ENCODE measurements at places on chromosomes 4 and X. TPM values are rescaled to one million over a fixed set of nuclear protein-coding genes. Genes with fewer than 3 reads are reported as not detected.

Gene ARHGAP6
- 0.36 TPM for total RNA-seq

Gene ZXDB
- 3.1 TPM for total RNA-seq

Gene HSFX2
- not detected for total RNA-seq

Gene FGFBP2
- not detected for total RNA-seq

Gene HHIP
- 7.6 TPM for total RNA-seq

Gene UGT2A3
- not detected for total RNA-seq

Gene SH3RF1
- total RNA-seq: 4.9 TPM

Gene GLRA2
- not detected for total RNA-seq

Gene FGF5
- total RNA-seq: 0.23 TPM

Gene NHSL2
- 2.3 TPM for total RNA-seq

Gene AVPR2
- total RNA-seq: not detected

Gene CAMK2D
- total RNA-seq: 7.9 TPM

Gene CDS1
- 1.6 TPM for total RNA-seq

Gene CTAG2
- 3.8 TPM for total RNA-seq

Gene FGA
- not detected for total RNA-seq

Gene SLC25A14
- total RNA-seq: 24.4 TPM

Gene ZMAT1
- 0.36 TPM for total RNA-seq

- no peak for DNase-seq
Measured at GRCh38 chr4:147965056-147965455, 233.2 kb downstream of the ARHGAP10 start.

DNA sequence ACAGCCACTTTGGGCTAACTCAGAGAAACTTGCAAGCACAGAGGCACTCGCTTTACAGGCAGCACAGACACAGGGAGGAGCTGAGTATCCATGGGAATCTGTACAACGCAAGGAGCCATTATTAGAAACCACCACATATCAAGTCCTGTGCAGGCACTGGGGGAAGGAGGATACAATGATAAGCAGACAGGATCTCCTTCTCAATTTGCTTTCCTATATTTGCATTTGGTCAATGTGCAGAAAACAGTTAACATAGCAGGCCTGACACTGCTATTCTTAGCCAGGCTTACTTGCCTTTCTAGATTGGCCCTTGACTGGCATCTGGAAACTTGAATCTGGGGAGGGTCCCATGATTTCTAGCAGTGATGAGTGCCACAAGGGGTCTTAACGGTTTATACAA is 65.8 kb downstream of the TEC start:
- no peak for DNase-seq

GRCh38 chr4:154722262-154722661 is 21.5 kb upstream of the LRAT start:
- DNase-seq: no peak

DNA sequence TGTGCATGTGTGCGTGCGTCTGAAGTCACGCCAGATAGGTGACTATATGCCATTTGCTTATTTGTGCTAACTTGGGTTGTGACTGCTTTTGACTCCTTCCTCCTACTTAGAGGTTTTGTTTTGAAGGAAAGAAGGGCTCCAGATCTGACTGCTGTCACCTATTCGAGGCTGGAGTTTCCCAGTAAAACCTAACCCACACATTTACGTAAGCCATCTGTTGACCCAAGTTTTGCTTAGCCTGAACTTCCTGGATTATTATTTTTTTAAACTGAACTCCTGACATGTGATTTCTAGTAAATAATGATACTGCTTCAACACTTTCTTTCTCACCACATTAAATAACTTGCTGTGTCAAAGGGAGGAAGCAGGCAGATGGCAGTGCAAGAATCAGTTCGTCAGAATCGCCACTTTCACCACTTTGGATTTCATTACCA is 41.5 kb downstream of the DTHD1 start:
- no peak for DNase-seq

DNA sequence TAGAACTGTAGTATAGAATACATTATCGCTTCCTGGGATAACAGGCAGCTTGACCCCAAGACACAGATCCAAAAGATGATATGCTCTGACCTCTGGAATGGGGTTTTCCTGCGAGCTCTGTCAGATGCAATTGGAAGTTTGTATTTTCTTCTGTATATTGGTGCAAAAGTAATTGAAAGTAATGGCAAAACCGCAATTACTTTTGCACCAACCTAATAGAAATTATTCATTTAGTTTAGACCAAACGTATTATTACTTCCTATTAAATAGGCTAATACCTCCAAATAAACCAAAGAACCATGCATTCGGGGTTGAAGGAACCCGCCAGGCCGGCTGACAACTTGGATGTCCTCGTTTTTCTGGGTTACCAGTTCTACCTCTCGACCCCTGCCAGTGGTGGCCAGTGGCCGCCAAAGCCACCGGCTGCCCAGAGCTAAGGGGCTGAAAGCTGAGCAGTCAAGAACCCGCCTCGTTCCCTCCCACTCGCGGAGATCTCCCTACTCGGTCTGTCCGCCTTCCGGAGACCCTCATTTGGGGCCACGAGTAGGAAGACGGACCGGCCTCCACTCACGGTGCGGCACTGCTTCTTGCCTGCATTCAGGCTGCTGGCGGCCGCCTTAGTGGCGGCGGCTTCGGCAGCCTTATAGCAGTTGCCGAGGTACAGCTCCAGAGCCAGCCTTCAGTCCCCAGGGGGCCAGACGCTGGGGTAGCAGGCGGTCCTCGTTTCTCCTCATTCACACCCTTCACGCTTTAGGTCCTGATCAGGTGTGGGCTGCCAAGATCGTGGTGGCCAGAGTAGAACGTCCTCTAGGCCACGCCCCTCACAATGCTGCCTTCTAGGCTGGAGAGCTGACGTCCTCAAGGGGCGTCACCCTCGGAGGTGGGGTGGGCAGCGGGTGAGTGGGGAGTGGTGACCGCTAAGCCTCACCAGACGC is 121.9 kb downstream of the RBMX2 start:
- peak; percentile 42 for DNase-seq

GRCh38 chr4:92305148-92305877 is 1.5 kb downstream of the GRID2 start:
- peak; percentile 64 for DNase-seq

DNA sequence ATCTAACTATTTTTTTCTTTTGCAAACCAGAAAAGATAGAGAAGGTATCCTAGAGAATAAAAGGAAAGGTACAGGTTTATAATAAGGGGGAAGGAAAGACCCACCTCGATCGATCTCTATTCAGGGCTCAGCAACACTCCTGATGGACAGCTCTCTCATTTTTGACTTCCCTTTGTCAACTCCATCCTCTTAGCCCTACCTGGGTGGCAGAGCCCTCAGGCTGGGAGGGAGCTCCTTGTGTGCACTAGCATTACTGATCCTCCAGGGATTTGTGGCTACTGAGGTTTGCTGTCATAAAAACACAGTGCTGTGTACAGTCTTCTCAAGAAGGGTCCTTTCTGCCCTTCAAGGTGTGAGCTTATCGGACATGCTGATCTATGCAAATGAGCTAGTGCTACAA is 111.0 kb downstream of the MID1 start:
- DNase-seq: no peak

- DNase-seq: no peak
Measured at GRCh38 chrX:10098270-10098713, 58.5 kb upstream of the CLCN4 start.

DNA sequence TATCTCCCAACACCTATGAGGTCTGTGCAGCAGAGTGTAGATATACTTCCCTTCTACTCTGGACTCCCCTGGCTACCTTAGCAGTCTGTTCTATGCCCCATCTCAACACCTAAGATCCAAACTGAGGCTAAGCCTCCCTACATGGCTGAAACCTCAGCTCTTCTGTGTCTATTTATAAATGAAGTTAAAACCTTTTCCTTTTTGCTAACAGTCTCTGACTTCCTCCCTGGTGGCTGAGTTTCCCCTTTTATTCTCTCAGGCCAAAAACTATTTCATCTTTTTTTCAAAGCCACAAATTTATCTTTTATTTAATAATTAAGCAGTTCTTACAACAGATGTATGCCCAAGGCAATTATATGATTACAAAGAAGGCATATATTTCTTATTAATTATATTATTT is 111.8 kb upstream of the STIM2 start:
- DNase-seq: no peak

- DNase-seq: no peak
Measured at GRCh38 chrX:82134378-82134777, 932.5 kb downstream of the SH3BGRL start.

DNA sequence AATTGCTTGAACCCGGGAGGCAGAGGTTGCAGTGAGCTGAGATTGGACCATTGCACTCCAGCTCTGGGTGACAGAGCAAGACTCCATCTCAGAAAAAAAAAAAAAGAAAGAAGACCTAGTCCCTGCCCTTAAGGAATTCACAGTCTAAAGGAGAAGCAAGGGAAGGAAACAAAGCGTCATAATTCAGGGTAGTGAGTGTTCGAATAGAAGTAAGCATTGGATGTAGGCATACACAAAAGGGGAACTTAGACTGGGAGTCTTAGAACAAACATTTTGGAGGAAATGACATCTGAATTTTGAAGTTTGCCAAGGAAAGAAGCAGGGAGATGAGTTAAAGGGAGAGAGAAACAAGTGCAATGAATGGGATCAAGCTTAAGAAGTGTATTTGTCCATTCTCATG is 32.4 kb downstream of the PPM1K start:
- DNase-seq: no peak

DNA sequence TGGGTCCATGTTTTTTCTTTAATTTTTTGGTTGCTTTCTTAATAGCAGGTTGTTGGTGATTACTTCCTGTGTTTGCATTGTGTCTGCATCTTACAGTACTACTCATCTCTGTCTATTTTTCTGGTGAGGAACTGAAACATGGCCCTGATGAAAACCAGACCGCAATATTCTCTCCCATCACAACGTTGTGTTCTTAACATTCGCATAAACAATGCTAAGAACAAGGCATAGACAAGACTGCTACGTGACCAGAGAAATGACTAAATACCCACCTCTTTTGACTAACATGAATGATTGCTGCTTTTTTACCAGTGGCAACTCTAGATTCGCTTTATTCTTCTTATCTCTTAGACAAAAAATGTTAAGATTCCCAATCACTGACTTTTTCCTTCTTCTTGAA is 179.1 kb downstream of the GC start:
- DNase-seq: no peak

- DNase-seq: no peak
Measured at GRCh38 chr4:1571165-1572009, 112.7 kb downstream of the FAM53A start.

- DNase-seq: no peak
Measured at GRCh38 chr4:85243857-85244256, 231.1 kb upstream of the ARHGAP24 start.

DNA sequence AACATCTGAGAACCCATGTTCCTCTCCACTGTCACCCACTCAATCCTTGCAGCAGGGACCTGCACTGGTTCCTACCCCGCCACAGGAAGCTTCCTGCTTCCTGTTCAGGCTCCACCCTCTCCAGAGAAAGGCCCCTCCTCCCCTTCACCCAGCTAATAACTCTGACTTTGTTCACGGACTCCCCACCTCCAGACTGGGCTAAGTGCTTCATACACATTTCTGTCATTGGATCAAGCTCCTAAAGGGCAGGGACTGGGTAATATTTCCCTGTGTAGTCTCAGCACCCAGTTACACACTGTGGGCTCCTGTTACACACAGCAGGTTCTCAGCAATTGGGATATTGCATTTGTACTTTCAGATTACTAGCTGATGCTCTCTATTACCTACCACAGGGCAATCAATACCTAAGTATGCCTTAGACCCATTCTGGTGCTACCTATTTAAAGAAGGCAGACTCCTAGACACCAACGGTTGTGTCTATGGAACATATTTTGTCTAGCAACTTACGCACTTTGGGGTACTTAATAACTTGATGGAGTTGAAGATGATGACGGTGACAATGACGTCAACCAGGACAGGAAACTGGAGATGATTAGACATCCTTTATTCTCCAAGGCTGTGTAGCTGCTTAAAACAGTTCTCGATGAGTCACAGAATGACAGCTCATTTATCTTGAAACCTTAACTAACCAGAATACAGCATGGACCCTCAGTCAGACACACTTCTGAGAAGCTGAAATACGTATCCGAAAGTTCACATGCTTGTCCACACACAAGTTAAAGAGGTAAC is 58.1 kb downstream of the MAML3 start:
- peak; percentile 79 for DNase-seq

DNA sequence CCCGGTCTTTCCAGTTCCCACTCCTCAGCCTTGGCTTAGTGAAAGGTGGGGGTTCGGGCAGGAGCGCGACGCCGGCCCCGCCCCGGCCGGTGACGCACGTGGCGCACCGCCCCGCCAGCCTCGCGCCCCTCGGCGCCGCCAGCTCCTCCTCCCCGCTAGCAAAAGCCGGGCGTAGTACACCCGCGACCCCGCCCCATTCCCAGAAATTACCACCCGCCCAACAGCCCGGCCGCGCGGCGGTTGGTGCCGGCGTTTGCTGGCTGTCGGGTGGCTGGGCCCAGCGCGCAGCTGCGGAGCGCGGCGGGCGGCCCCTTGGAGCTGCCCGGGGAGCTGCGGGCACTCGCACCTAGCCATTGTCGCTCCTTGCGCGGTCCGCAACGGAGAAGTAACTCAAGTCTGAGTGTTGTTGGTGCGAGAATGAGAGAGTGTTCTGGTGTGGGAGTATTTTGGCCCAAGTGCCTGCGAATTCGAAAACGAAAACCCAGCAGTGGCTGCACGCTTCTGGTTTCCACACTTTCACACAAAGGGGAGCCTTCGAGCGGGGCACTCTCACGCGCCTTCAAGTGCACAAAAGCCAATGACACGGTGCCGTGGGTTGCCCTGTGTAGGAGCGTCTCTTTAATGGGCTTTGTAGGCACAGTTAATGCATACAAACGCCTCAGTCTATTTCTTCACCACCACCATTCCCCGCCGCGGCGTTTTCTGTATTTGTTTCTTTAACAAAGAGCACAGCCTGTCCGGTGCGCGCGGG is 1.0 kb upstream of the ELF2 start:
- DNase-seq: peak; percentile 90

- no peak for DNase-seq
Measured at GRCh38 chrX:10044021-10044420, 76.9 kb downstream of the CLDN34 start.

- no peak for DNase-seq
Measured at GRCh38 chr4:7858498-7858897, 81.2 kb downstream of the AFAP1 start.

GRCh38 chrX:70176938-70177533 is at the start of gene DGAT2L6:
Gene DGAT2L6, plus strand, starts transcription at chrX:70177483. Its CDS starts 100 bp downstream, at chrX:70177583.
- DNase-seq: peak; percentile 33

- no peak for DNase-seq
Measured at GRCh38 chrX:138859421-138859820, 147.9 kb upstream of the FGF13 start.

GRCh38 chr4:123835831-123836590 is 439.4 kb downstream of the SPRY1 start:
- no peak for DNase-seq

GRCh38 chrX:65528705-65529340 is 5.8 kb downstream of the LAS1L start:
- DNase-seq: peak; percentile 17

DNA sequence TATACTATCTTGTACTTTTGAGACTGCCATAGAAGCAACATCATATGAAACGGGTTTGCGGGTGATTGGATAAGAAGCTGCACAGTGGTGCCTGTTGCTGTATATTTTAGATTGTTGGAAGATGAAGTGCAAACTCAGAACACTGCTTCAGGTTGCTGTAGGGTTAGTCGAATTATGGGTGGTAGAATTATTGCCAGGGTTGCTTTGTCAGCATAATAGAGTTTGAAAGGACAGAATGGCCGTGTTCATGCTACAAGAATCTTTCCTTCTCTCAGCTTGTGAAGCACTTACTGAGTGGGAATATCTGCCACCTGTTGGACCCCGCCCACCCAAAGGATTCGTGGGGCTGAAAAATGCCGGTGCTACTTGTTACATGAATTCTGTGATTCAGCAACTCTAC is 115.5 kb downstream of the USP9X start:
- no peak for DNase-seq

- DNase-seq: no peak
Measured at GRCh38 chrX:9582956-9583355, 118.1 kb downstream of the TBL1X start.

All from Daoy (cell line).